ENCODE measurements at places on chromosomes 1 and 21.

- no peak for DNase-seq
These were observed 697 bp upstream of the C21orf91 start for GRCh38 chr21:17819877-17820229.

GRCh38 chr1:10744654-10745238 is 51.7 kb downstream of the CASZ1 start:
- no peak for DNase-seq

GRCh38 chr1:113125517-113125916 is 52.5 kb downstream of the LRIG2 start:
- no peak for DNase-seq

DNA sequence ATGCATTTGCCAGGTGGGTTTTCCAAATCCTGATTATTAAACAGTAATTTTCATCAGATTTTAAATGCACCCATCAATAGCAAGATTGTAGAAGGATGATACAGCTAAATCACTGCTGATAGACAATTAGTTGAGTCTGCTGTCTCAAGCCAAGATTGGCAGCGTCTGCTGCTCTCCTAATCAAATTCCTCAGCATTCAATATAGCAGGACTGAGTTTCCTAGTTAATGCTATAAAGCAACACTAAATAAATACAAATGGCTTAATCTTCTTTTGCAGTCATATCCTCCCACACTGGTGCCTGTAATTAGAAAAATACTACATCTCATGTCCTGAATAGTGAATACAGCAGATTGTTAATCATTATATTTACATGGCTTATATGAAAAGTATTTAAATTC is 1028.8 kb downstream of the ADGRL2 start:
- DNase-seq: no peak

DNA sequence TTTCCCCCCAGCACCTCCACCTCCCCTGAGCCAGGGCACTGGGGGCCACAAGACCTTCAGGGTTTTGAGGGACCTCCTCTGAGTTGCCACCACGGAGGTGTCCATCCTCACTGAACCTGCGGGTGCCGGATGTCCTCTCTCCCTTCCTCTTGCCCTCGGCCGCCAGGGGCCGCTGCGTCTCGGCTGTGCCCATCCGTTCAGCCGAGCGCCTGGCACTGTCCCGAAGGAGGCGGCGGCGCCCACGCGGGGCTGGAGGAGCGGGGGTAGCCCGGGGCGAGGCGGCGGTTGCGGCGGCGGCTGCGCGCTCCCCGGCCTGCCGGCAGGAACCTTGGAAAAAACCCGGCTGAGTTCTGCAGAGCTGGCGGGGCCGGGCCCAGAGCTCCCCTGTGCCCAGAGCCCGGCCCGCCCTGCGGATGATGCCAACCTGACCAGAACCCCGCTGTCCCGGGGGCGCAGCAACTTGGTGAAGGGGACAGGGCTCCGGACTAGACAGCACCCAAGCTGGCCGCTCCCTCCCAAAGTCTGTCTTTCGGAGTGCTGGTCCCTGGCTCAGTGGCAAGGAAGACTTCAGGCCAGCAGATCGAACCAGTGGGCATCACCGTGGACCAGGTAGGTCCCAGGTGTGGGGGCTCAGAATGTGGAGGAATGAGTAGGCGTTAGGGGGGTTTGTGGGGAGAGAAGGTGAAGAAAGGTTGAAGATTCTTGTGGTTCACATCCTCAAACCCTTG is 3.7 kb upstream of the PPM1J start:
- peak; percentile 82 for DNase-seq

Measured in CD4-positive, alpha-beta T cell treated with Interleukin-6 for 4 hours (primary cell).